ENCODE measurements at places on chromosomes 4 and X. TPM values are rescaled to one million over a fixed set of nuclear protein-coding genes. Genes with fewer than 3 reads are reported as not detected.

DNA sequence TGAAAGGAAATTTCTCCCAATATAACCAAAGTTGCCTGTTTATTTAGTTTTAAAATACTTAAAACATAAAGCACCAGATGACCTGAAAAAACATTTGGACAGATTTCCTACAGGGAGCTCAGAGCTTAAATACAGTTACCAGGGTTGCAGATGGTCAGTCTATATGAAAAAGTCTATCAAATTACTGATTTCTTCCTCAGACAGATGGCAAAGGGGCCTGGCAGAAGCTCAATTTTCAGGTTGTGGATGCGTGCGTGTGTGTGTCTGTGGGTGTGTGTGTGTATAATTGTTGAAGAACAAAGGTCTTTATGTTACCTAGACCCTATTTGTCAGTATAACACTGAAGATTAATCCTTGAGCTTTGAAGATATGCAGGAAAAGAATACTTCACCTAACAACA, 169.4 kb downstream of the MAD2L1 start:
- no peak overlapping the region for H3K27ac ChIP-seq
- no peaks in the 10 kb centered on the region for H3K36me3 ChIP-seq
- no peak overlapping the region for H3K4me3 ChIP-seq
- no peaks in the 10 kb centered on the region for H3K27me3 ChIP-seq

DNA sequence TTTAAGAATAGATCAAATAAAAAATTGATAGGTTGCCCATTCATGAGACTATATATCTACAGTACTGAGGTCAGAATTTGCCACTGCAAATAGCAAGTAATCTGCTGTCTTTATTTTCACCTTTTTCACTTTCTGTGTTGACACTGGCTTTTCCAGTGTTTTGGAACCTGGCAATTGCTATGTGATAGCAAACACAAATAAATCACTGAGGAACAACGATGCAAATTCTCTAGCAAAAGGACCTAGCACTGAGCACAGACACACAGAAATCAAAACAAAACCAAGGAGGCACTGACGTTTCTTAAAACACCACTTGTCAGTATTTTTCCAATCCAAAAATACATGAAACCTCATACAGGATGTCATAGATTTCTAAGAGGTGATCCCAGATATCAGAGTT, 210.7 kb downstream of the DHX15 start:
- no peak for DNase-seq
- no peaks in the 10 kb centered on the region for H3K36me3 ChIP-seq
- H3K27ac ChIP-seq = no peak overlapping the region

DNA sequence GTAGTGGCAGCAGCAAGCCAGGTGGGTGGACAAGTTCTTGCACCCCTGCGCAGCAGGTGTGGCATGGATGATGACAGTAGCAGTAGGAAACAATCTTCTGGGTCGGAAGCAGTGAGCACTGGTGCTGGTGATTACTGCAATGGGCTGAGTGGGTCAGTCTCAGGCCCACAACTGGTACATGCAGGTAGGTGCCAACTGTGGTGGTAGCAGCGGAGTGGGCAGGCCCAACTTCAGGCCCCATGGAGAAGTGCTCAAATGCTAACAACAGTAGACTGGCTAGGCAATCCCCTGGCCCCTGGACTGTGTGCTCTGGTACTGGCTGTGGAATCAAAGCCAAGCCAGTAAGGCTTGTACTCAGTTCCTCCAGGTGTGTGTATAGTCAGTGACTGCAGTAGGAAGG, 413.7 kb downstream of the PDGFC start:
- no peak overlapping the region for H3K27ac ChIP-seq
- no peaks in the 10 kb centered on the region for H3K4me1 ChIP-seq
- H3K27me3 ChIP-seq = no peaks in the 10 kb centered on the region
- H3K4me3 ChIP-seq = no peak overlapping the region
- DNase-seq = no peak
- no peaks in the 10 kb centered on the region for H3K36me3 ChIP-seq

DNA sequence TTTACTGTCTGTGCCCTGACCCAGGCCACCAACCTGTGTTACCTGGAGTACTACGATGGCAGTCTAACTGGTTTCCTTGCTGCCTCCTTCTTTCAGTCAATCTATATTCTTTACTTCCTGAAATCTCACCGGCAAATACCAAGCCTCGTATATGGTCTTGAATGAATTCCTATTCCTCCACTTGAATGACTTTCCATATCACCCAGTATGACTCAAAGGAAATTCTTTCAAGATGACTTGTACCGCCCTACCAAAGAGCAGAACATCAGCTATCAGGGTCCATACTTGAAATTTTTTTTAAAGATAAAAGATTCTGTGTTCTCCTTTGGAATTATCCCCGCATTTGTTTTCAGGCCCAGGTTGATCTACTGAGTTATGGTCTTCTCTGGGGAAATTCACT, 378.0 kb downstream of the AFF2 start:
- no peak overlapping the region for H3K4me3 ChIP-seq
- H3K27me3 ChIP-seq = no peaks in the 10 kb centered on the region
- no peak overlapping the region for H3K27ac ChIP-seq
- H3K36me3 ChIP-seq = no peaks in the 10 kb centered on the region
- no peaks in the 10 kb centered on the region for H3K4me1 ChIP-seq

- no peak for DNase-seq
- no peak overlapping the region for H3K4me3 ChIP-seq
- no peak overlapping the region for H3K27ac ChIP-seq
- H3K36me3 ChIP-seq = no peaks in the 10 kb centered on the region
- H3K4me1 ChIP-seq = peaks cover 16% of the 10 kb centered on the region
These were observed 20.2 kb downstream of the APLN start for GRCh38 chrX:129634541-129634940.

DNA sequence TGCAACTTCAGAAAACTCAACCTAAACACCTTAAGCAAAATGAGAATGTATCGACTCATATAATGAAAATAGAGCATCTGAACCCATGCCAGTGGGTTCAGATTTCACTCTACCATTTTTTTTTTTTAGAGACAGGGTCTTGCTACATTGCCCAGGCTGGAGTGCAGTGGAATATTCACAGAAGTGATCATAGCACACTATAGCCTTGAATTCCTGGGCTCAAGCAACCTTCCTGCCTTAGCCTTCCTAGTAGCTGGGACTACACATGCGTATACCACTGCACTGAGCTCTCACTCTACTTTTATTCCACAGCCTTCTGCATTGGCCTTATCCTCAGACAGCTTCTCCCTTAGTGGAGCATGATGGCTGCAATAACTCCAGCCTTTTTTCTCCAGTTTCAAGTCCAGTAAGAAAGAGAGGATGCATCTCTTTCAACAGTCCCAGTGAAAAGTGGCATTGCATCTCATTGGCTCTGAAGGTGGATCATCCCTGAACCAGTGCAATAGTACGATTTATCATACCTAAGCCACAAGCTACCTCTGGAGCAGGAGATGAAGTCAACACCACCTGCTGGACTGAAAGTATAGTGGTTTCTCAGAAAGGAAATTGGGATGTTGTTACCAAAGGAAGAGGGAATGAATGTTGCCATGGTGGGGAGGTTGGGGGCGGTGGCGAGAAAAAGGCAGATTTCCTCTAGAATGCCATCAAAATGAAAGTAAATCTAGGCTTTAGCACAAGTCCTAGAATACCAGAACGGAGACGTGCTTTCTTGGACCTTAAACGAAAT, 2.0 kb upstream of the SOD3 start:
- H3K36me3 ChIP-seq = no peaks in the 10 kb centered on the region
- no peak for DNase-seq
- peaks cover 25% of the 10 kb centered on the region for H3K4me1 ChIP-seq
- H3K27me3 ChIP-seq = no peaks in the 10 kb centered on the region

GRCh38 chr4:31741326-31741725, 1021.2 kb downstream of the PCDH7 start:
- H3K27ac ChIP-seq = no peak overlapping the region
- no peaks in the 10 kb centered on the region for H3K36me3 ChIP-seq
- DNase-seq = no peak
- no peaks in the 10 kb centered on the region for H3K27me3 ChIP-seq
- no peak overlapping the region for H3K4me3 ChIP-seq

The TEX28 gene
- not detected for total RNA-seq

The RHOXF1 gene
- not detected for total RNA-seq

The RASSF6 gene
- total RNA-seq = not detected

The TMEM164 gene
- total RNA-seq = 49.5 TPM
